ENCODE measurements at places on chromosomes 6 and 20.

GRCh38 chr20:47351643-47352331 is 4.7 kb downstream of the ZMYND8 start:
- no peak for DNase-seq

- DNase-seq: no peak
Measured at GRCh38 chr20:5078399-5078958, 41.3 kb downstream of the PCNA start.

DNA sequence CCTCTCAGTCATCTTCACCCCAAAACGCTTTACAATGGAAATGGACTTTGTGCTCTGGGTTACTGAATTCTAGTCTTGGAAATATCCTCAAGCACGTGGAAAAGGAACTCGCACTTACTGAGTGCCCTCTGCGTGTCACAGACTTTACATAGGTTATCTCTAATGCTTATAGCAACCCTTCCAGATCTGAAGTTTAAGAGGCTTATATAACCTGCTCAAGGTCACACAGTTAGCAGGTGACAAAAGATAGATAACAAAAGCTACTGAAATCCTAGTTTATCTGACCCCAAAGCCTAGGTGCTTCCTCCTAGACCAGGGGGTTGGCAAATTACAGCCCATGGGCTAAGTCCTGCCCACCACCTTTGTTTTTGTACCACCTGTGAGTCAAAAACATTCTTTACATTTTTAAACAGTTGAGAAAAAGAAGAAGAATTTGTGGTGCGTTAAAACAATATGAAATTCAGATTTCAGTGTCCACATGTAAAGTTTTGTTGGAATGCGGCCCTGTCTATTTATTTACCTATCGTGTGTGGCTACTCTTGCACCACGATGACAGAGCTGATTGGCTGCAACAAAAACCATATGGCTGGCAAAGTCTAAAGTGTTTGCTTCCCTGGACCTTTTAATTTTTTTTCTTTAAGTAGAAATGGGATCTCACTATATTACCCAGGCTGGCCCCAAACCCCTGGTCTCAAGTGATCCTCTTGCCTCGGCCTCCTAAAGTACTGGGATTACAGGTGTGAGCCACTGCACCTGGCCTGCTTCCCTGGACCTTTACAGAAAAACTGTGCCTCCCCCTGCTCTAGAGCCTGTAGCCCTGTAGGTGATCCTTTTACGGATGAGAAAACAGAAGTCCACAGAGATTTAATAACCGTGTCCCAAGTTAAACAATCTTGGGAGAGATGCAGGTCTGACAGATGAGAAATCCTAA is 110.2 kb upstream of the RREB1 start:
- no peak for DNase-seq

DNA sequence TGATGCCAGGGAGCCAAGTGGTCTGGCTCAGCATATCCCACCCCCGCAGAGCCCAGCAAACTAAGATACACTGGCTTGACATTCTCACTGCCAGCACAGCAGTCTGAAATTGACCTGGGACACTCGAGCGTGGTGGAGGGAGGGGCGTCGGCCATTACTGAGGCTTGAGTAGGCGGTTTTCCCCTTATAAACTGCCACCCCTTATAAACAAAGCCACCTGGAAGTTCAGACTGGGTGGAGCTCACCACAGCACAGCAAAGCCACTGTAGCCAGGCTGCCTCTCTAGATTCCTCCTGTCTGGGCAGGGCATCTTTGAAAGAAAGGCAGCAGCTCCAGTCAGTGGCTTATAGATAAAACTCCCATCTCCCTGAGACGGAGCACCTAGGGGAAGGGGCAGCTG is 19.4 kb downstream of the TINAG start:
- DNase-seq: no peak

DNA sequence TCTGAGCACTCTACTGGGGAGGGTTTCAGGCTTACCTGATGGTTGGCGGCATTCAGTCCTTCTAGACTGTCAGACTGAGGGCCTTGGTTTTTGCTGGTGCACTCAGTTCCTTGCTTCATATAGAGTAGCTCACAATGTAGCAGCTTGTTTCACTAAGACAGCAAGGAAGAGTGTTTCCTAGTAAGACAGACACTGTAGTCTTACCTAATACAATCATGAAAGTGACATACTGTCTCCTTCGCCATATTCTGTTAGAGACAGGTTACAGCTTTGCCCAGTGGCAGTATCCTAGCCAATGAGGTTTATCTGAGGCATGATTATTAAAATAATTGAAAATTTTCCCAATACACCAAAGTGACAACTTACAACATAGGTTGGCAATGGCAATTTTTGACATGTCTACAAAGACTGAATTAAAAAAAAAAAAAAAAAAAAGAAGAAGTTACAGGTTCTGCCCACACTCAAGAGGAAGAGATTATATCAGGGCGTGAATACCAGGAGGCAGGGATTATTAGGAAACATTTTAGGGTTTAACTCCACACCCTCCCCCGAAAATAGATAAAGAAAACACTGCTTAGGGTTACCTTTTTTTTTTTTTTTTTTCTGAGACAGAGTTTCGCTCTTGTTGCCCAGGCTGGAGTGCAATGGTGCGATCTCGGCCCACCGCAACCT is 66.8 kb downstream of the SCAND1 start:
- no peak for DNase-seq

- DNase-seq: no peak
Measured at GRCh38 chr20:10475225-10475624, 40.1 kb downstream of the SLX4IP start.

- no peak for DNase-seq
Measured at GRCh38 chr6:156657296-156657695, 119.9 kb upstream of the ARID1B start.

DNA sequence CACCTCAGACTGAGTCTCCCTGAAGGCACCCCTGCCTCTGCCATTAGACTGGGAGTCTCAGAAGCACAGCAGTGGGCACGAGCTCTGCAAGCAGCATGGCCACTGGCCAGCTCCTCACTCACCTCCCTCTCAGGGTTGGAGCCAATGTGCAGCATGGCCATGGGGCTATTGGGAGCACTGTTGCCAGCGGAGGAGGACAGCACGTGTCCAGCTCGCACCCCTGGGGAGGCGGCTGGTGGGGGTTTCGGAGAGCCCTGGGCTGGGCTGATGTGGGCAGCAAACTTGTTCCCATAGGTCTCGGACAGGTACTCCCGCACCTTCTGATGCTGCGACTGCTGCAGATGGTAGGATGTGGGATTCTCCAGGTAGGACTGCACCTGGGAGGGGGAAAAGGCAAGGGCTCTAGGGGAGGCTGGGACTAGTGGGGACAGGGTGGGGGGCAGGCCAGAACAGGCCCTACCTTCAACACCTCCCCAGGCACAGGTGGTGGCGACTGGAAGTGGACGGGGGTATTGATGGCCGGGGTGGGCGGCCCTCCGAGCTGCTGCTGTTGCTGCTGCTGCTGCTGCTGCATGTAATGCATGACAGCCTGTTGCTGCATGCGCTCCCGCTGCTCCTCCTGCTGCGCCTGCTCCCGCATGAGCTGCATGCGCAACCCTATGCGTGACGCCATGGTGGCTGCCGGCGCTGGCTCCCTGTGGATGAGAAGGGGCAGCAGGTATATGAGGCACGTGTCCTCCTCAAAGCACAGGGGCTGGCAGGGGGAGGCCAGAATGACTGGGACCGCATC is 44.7 kb downstream of the TFEB start:
- DNase-seq: peak; percentile 10

DNA sequence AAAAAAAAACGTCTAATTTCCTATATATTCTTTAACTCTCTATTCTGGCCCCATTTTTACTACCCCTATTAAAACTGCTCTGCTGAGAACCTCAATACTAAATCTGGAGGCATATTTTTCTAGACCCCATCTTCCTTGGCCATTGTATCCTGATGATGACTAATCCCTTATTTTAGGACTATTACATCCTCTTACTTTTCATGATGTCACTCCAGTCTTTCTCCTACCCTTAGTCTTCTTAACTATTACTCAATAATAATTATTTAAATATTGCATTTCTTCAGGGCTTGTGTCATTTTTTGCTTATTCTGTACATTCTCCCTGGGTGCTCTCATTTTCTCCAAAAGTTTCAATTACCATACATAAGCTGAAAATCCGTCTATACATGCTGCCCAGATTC is 6.4 kb downstream of the FBXO30 start:
- no peak for DNase-seq

DNA sequence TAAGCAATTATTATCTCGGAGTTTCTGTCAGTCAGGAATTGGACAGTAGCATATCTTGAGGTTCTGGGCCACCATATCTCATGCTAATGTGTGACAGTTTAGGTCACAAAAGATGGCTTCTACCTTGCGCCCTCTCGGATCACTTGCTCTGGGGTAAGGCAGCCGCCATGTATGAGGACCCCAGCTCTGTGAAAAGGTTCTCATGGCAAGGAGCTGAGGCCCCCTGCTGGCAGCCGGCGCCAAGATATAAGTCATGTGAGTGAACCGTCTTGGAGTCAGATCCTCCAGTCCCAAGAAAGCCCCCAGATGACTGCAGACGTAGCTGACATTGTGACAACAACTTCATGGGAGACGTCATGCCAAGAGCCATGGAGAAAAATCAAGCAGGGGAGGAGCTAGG is 670.8 kb downstream of the KIF16B start:
- no peak for DNase-seq

GRCh38 chr6:70041411-70041810 is 175.1 kb downstream of the COL19A1 start:
- DNase-seq: no peak

- peak; percentile 78 for DNase-seq
Measured at GRCh38 chr6:5030596-5031136, 26.8 kb upstream of the RPP40 start.

- no peak for DNase-seq
Measured at GRCh38 chr6:91045161-91045560, 458.3 kb upstream of the MAP3K7 start.

DNA sequence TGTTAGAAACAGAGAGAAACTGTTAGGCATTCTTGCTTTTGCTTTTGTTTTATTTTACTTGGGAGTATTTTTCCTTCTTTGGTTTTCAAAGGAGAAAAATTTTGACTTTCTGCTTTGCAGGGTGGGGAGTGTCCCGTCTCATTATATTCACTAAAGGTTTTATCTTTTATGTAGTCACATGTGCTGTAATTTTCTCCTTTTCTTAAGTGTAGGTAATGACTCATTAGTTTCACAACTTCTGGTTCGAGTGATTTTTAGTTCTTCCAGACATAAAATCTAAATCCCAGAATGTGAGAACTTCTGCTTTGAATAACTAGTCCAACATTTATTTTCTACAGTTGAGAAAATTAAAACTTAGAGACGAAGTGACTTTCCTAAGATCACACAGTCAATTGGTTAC is 37.7 kb downstream of the ADGRF1 start:
- DNase-seq: no peak

- no peak for DNase-seq
Measured at GRCh38 chr20:58073945-58074856, 154.3 kb downstream of the ANKRD60 start.

DNA sequence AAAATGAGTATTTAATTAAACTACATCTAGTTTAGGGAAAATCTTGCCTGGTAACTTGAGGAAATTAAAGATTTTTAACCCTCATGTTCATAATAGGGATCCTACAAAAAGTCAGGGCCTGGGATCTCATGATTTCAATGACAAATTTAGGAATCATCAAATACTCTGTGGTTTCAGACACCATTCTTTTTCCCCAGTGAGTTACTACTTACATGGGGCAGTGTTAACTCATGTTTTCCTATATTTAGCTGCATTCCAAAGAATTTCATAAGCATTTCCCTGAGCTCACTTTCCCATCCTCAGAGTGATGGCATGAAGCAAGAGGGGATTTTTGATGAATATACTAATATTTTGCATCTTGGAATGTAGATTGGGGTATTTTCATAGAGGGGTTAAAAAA is 321.7 kb downstream of the CENPW start:
- no peak for DNase-seq

GRCh38 chr6:145749632-145750031 is 14.3 kb upstream of the EPM2A start:
- no peak for DNase-seq

GRCh38 chr6:67285770-67286495 is 1349.1 kb upstream of the ADGRB3 start:
- DNase-seq: no peak

- DNase-seq: no peak
Measured at GRCh38 chr6:36484736-36485135, 41.9 kb downstream of the KCTD20 start.

DNA sequence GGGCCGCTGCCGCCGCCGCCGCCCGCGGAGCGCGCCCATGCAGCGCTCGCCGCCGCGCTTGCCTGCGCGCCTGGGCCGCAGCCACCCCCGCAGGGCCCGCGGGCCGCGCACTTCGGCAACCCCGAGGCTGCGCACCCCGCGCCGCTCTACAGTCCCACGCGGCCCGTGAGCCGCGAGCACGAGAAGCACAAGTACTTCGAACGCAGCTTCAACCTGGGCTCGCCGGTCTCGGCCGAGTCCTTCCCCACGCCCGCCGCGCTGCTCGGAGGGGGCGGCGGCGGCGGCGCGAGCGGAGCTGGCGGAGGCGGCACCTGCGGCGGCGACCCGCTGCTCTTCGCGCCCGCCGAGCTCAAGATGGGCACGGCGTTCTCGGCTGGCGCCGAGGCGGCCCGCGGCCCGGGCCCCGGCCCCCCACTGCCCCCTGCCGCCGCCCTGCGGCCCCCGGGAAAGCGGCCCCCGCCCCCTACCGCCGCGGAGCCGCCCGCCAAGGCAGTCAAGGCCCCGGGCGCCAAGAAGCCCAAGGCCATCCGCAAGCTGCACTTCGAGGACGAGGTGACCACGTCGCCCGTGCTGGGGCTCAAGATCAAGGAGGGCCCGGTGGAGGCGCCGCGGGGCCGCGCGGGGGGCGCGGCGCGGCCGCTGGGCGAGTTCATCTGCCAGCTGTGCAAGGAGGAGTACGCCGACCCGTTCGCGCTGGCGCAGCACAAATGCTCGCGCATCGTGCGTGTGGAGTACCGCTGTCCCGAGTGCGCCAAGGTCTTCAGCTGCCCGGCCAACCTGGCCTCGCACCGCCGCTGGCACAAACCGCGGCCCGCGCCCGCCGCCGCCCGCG is 730 bp downstream of the INSM1 start:
- no peak for DNase-seq

DNA sequence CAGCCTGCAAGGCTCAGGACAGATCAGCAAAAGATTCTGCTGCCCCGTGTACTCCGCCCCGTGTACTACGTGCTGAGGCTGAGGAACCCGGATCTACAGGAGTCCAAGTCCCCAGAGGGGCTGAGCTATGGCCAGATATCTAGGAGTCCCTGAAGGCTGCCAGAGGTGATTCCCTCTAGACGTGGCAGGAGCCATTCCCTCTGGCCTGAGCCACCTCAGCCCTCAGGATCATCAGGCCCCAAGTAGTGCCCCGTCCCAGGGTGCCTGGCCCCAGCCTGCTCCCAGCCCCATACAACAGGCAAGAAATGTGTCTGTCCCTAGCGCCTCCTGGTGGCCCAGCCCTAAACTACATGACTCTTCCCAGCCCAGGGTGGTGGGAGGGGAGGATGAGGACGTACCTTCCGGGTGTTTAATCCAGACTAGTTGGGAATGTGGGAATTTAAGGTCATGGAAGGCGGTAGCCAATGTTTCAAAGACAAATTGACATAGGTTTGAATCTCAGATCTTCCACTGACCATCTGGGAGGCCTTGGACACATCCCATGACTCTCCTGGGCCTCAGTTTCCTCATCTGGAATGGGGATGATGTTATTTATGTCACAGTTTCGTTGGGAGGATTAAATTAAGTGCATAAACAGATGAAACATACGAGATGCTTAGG is 49.4 kb upstream of the PTPN1 start:
- DNase-seq: peak; percentile 91

GRCh38 chr20:45860560-45861220 is 3.3 kb downstream of the ZSWIM3 start:
- DNase-seq: no peak

GRCh38 chr6:154736618-154737259 is 3.5 kb downstream of the SCAF8 start:
- no peak for DNase-seq

- DNase-seq: no peak
Measured at GRCh38 chr6:53822401-53823125, 27.8 kb downstream of the LRRC1 start.

GRCh38 chr6:52691718-52692117 is 20.8 kb downstream of the TMEM14A start:
- DNase-seq: no peak

Data from right forelimb (tissue), 1 donor.